ENCODE measurements at places on chromosomes 11 and 22.

GRCh38 chr22:35152316-35152715, 86.4 kb downstream of the ISX start:
- DNase-seq = no peak

- no peak for DNase-seq
Observed at GRCh38 chr11:125938418-125938817, 7.4 kb upstream of the VSIG10L2 start.

- DNase-seq = no peak
Observed at GRCh38 chr11:71109186-71109585, 143.2 kb downstream of the SHANK2 start.

DNA sequence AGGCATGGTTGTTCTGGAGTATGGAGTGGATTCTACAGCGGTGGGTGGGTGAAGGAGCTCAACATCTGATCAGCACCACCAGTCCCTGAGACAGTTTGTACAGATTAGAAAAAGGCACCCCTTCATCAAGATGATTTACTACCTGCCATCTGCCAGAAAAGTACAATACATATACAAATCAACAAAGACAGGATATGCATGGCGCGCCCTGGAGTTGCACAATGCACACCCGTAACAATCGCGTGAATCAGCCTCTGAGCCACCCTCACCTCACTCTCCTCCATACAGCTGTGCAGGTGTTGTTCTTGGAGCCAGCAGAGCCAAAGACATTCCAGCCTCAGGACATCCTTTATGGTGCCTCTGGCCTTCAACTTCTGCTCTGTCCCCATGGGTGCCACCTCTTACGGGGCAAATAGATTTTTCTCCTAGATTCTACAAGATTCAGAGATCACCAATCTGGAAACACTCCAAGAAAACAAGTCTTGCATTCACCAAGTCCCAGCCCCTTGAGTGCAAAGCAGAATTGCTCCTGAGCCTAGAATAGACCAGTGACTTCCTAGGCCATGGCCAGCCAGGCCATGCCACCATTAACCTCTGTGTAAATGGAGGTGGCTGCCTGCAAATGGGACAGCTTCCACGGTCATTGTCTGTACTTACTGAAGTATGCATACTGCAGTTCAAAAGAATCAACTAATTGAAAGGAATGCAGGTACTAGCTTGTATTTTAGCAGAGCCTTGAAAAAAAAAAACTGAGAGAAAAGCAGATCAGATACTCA, 490.9 kb downstream of the SOX6 start:
- no peak for DNase-seq

DNA sequence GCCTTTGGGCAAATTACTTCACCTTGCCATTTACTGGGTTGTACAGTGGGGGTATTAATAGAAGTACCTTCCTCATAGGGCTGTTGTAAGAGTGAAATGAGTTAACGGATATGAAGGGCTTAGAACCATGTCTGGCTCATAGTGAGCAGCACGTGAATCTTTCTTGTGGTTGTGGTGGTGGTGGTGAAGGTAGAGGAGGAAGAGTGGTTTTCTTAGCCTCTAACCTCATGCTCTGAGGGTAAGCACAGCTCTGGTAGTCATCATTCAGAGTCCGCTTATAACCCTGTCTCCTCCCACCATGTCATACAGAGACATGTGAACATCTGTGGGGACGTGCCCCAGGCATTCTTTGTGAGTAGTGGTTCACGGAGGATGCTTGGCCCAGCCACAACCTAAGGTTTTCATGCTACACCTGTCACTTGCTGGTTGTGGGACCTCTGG, 43.6 kb downstream of the TEAD1 start:
- DNase-seq = no peak

- no peak for DNase-seq
Observed at GRCh38 chr22:44002997-44003396, 21.1 kb upstream of the PARVB start.

GRCh38 chr11:71936825-71937224, 8.0 kb downstream of the RNF121 start:
- DNase-seq = no peak

GRCh38 chr11:102591160-102591718, 33.9 kb downstream of the MMP20 start:
- DNase-seq = no peak

DNA sequence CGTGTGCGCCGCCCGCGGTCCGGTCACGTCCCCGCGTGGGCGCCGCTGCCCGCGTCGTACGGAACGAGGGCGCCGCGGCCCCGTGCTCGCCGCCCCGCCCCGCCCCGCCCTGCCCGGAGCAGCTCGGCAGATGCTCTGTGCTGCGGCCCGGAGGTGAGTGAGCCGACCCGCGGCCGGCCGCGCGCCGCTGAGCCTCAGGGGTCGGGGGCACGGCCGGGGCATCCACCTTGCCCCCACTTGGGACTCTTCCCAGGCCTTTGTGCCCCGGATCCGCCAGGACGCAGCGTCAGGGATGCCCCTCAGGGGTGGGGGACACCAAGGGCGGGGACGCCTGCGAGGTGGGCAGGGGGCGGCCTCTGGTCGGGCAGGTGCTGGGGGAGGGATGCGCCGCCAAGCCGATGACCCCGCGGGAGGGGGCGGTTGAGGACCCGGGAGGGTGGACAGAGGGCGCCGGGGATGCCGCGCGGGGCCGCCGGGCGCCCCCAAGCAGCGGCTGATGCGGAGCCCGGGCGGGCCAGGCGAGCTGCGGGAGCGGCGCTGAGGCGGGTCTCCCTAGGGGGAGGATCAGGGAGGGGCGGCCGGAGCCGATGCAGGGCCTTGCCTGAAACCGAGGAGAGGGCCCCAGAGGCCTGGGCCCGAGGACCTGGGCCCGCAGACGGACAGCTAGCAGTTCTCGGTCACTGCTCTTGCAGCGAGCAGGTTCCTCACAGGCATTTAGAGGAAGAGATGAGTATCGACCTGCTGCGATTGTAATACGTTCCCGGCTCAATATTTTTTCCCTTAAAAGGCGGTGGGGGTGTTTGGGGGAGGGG, at the start of gene GNAZ:
GNAZ (plus strand) TSS at position 102 of the 812 bp plus-strand sequence. CDS start 25,177 bp downstream, outside the sequence.
- peak; percentile 46 for DNase-seq

GRCh38 chr11:24705474-24705873, 208.6 kb downstream of the LUZP2 start:
- no peak for DNase-seq

DNA sequence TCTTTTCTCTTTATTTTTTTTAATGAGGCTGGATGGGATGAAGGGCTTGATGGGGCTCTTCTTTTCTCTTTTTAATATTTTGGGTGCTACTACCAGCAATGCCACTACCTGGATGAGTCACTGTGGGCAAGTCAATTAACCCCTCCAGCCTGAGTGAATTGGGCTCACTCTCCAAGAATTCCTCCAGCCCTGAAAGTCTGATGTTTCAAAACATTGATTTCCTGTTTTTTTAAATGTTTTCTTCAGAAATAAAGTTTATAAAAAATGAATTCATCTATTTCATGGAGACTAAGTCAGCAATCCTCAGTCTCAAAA, 812 bp upstream of the OR5A2 start:
- DNase-seq = no peak

- DNase-seq = no peak
Observed at GRCh38 chr11:96136613-96137298, 206.2 kb downstream of the MAML2 start.

DNA sequence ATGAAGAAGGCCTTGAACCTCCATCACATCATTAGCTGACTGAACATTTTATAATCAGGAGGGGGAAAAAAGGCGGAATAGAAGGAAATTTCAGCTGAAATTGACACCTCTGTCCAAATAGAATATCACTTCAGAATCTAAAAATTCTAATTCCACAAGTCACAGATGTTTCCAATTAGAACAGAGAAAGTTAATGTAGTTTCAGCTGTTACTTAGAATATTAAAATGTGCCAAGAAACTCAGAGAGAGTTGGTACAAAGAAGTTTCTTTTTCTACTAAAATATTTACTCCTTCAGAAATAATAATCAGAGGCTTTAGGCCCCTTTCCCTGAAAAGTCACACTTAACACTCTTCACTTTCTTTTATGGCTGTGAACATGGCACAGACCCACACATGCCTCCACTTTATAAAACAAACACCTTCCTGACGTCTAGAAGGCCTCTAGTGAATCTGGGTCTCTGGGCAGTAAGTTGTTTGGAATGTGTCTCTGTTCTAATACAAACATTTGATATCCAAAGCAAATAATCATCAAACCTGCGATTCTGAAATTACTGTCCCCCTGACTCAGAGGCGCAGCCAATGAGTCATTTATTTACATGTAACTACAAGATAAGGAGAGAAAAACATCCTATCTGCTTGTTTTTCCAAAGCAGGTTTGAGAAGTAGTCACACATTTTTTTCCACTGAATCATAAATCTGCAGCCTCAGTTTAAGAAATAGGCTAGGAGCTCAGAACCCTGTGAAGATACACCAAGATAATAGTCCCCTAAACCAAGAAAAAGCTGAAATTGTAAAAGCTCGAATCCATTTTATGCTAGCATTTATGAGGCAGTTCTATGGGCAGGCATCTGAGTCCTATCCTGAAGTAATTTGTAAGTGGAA, 148.4 kb downstream of the ME3 start:
- no peak for DNase-seq

GRCh38 chr22:37427135-37427710, at the start of gene ELFN2:
Gene ELFN2, minus strand, starts transcription at chr22:37427479. Its CDS starts 51,945 bp downstream, at chr22:37375534.
- DNase-seq = no peak

GRCh38 chr22:47067911-47068625, 305.6 kb downstream of the TBC1D22A start:
- DNase-seq = no peak

- no peak for DNase-seq
Observed at GRCh38 chr11:83403691-83404389, 117.7 kb upstream of the CCDC90B start.

- DNase-seq = no peak
Observed at GRCh38 chr11:61666684-61667297, 13.4 kb upstream of the DAGLA start.

- DNase-seq = no peak
Observed at GRCh38 chr11:113372309-113372708, 15.3 kb upstream of the ANKK1 start.

DNA sequence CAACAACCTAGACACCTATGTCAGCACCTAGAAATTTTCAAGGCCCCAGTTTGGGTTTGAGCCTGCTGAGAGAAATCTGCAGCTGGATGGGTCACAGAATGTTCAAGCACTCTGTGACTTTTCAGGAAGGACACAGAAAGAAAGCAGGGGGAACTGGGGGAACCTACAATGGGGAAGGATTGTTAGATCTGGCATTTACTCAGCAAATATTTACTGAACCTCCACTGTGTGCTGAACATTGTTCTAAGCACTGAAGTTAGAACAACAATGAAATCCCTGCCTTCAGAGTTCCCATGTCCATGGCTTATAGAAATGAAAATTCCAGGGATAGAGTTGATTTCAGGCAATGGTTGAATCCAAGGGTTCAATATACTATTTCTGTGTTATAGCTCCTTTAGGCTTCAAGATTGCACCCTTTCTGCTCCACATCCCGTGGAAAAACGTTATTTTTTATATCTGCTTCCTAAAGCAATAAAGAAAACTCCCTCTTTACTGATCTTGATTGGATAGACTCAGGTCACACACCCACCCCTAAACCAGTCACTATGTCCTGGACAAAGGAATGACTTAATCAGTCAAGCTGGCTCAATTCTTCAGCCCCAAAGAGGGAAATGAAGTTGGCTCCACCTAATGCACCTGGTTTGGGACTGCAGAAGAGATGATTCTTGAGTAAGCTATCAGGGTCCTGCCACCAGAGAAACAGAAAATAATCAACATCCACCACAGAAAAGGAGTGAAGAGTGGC, 95.1 kb downstream of the OR5AK2 start:
- no peak for DNase-seq

DNA sequence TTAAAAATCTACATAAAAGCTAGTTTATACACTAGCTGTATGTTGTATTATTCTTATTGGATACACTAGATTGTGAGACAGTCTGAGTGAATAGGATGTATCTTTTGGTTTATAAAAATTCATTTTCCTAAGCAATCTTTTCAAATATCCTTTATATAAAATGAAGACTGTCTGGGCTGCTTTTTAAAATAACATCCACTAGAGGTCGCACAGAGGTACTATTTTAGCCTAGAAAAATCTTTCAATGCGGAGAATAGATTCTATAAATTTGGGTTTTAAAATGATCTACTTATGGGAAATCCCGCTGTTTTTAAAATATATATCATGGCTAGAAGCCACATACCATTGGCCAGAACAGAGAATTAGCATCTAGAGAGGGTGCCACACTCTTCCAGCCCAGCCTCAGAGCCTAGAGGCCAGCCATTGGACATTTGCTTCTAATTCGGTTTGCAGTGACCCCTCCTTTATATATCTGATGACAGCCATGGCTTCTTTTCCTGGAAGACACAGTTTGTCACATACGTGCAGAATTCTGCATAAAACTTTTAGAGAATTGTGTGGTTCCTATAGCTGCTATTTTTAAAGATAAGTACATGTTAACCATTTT, 7.3 kb downstream of the C11orf97 start:
- no peak for DNase-seq

GRCh38 chr22:19951346-19951745, 9.7 kb upstream of the TXNRD2 start:
- no peak for DNase-seq
